ENCODE measurements at places on chromosomes 3 and 15.

DNA sequence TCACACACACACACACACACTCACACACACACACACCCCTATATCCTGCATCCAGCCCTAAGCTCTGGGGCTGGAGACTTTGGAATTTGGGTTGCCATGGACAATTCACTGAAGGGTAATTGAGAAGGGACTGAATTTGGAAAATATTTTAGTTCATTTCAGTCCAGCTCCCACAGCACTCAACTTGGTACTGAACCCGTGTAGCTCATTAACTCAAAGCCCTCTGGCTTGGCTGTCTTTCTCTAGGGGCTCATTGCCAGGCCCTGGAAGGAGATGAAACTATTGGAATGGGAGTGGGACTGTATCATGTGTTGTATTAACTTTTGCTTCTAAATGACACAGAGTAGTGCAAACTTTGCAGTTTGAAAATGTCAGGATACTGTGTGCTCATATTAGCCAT, 157.3 kb downstream of the EPHB1 start:
- DNase-seq, result no peak

DNA sequence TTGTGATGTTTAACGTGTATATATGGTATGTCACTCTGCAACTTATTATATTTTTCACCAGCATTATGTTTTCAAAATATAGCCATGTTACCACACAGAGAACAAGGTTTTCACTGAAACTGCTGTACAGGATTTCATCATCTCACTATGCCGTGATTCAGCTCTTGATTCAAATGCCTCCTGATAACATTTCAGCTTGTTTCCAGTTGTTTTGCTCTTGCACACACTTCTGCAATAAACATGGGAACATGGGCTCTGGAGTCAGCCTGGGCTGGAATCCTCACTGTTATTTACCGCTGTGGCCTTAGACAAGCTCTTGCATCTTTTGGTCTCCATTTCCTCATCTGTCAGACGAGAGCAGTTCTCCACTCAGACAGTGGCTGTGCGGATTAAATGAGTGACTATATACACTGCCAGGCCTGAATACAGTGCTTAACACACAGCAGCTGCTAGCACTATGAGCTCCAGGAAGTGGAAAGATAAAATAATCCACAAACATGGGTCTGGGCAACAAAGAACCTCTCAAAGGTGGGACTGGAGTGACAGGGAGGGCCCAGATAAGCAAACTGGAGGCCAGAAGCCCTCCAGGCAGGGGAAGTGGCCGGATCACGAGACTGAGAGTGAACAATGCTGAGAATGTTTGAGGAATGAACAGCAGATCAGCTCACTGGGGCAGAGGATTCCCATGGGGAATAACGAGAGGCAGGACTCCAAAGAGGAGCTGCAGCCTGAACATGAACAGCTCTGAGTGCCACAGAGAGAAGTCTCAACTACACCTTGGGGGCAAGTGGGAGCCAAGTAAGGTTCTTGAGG, 17.7 kb downstream of the NTRK3 start:
- DNase-seq, result no peak

GRCh38 chr3:14957925-14958324, 10.5 kb downstream of the NR2C2 start:
- no peak for DNase-seq

GRCh38 chr15:88218557-88219221, 37.9 kb downstream of the NTRK3 start:
- DNase-seq, result no peak

DNA sequence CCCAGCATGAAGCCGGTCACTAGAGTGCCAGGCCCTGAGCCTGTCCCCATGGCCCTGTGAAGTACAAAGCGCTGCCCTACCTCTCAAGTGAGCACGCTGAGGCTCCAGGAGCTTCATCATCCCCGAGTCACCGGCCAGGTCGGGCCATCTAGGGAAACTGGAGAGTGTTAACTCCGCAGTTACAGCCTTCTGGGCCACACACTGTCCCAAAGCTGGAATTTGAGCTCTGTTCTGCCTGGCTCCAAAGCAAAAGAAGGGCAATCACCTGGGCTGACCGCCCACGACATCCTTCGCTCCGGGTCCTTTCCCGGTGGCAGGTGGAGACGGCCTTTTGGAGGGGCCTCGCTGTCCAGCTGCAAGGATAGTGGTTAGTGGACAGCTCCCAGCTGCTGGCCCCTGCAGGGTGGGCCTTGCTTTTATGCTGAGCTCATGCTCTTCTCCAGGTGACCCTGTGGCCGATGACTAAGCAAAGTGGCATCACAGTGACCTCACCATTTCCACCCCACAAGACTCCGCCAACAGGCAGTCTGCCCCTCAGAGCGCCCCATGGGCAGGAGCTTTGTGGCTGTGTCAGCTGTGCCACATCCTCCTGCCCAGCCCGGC, 3.5 kb upstream of the MUC4 start:
- no peak for DNase-seq

Data from D721Med (cell line).